ENCODE measurements at places on chromosomes 7 and 10.

GRCh38 chr7:22671177-22671879, 55.7 kb upstream of the IL6 start:
- no peak for DNase-seq

DNA sequence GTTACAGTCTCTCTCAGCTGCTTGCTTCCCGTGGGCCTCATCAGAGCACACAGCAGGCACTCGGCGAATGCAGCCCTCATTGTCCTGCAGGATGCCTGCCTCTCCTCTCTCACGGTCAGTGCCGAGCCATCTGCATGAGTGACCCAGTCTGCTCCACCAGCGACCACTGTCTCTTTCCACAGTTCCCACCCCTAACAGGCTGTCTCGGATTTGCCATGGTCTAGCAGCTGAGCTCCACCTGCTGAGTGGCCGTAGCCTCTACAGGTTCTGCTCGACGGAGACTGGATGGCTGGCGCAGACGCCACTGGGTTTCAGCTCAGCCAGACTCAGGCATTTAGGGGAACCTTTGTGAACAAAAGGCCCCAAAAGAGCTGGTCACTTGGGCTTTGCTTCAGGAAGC, 209.4 kb upstream of the FOXK1 start:
- no peak for DNase-seq

DNA sequence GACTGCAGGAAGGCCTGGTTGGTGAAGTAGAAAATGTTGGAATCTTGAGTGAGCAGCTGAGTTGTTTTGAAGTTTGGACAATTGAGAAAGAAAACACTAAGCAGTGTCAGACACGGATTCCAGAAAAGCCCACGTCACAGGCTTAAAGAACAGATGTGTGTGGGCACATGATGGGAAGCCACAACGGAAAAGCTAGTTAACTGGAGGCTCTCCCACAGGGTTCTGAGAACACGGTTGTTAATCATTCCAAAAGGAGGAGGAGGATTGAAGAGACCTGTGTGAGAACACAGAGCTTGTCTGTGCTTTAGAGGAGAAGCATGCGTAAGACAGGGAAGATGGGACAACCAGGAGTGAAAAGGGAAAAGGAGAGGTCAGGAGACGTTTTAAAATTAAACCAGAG, 42.6 kb downstream of the SHH start:
- no peak for DNase-seq

DNA sequence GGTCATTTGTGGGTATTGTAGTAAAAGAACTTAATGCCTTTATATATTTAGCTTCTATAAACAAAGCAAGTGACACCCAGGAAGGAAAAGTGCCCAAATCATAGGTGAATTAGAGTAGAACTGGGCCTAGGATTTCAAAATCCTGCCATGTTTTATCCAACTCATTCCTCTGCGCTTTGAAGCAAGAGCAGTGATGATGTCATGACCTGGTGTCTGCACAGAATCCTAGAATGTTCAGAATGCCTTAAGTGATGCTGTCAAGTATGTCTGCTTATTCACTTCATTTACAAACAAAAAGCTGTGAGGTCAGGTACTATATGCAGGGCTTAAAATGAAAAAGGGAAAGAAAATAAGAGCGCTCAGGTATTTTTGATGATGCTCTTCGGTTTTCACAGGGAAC, 737.2 kb upstream of the ANKRD30A start:
- DNase-seq: no peak

DNA sequence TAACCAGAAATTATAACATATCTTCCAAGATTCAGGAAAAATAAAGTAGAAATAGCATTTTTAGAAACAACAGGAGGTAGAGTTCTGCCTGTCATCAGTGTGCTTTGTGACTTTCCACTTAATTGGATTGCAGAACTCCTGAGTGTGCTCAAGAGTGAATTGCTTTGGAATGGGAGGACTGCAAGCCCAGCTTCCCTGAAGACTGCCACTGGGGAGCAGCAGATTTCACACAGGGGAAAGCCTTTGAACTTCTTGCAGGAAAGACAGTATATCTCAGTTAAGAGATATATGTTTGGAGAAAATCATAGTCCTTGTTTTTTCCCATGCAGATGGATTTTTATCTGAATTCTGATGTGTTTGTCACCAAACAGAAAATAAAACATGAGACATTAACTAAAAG, 124.5 kb downstream of the TMEM168 start:
- DNase-seq: no peak

- DNase-seq: no peak
Observed at GRCh38 chr7:127910670-127911069, 120.6 kb downstream of the LRRC4 start.

GRCh38 chr10:69715156-69715898, 85.3 kb downstream of the FAM241B start:
- DNase-seq: no peak

DNA sequence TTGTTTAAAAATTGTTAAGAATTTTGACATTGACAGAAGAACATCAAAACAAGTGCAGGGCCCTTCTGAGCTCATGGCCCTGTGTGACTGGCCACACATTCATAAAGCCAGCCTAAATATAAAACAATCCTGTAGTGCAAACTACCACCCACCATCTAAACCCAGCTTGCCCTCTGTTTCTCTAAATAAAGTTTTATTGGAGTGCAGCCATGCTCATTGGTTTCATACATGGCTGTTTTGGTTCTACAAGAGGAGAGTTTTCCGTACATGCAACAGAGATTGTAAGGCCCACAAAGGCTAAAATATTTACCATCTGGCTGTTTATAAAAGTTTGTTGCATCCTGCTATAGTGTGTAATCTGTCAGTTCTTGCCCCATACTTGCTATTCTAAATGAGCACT, 54.6 kb upstream of the TRIM24 start:
- no peak for DNase-seq

DNA sequence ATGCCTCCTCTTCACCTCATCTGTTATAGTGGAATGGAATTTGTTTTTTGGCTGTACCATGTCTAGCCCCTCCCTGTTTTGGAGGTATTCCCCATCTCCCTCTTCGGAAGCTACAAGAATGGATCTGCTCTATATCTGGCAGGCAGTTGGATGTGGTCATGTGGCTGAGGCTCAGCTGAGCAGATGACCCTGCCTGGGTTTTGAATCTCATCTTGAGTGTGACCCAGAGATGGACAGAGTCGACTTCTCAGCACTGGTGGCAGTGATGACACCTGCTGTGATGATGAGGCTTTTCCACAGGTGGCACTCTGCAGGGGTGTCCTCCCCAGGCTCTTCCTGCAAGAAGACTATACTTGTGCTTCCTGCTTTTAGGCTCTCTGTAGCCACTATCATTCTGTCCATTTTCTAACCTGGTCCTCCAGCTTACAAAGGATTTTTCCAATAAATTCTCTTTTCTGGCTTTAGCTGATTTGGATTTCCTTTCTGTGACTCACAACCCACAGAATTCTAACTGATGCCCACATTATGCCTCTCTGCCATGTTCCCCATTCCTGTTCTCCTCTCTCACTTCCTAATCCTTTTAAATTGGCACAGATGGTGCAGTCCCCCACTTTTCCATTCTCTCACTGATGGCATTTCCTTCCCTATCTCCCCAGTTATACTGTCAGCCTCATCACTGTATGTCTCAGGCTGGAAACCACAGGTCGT, 7.5 kb upstream of the ARHGAP22 start:
- no peak for DNase-seq

DNA sequence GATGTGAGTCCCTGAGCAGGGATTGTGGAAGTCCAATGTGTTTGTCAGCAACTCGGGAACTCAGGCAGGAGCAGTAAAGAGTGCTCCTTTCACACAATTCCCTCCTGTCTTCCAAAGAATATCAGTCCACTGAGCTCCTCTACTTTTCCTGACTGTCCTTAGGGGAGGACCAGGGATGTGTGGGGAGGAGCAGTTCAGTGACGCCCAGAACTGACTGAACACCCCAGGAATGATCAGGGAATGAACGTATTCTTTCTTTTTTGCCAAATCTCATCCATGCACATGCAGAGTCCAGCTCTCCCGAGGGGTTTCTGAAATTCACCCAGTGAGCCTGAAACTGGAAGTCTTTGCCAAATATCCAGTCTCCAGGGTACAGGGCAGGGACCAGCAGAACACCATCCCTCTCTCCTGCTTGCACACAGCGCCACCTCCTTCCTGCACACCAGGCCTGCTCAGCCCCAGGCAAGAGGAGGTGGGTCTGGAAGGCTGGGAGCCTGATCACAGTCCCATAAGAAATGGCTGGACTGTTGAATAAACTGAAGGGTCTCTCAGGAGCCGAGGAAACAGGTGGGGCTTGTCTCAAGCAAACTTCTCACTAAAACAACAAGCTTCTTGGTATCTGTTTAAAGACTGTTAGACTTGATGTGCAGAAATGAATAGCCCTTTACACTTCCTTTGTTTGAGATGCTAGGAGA, 294.7 kb downstream of the C7orf25 start:
- DNase-seq: no peak
